ENCODE measurements at places on chromosomes 5 and 9.

DNA sequence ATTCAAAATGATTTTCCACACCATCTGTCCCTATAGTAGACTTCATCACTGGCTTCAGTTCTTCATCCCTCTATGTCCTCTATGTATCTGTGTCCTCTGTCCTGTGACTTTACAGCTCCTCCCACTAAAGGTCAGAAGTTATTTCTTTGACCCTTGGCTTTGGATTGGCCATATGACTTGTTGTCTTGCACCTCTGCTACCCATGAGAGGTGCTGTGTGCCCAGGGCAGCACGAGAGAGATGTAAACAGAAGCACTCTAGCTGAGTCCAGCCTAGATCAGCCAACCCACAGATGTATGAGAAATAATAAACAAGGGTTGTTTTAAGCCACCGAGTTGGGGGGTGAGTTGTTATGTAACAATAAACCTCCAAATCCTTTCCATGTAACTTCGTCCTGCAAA is 63.4 kb upstream of the ENTREP1 start:
- no peak for DNase-seq

DNA sequence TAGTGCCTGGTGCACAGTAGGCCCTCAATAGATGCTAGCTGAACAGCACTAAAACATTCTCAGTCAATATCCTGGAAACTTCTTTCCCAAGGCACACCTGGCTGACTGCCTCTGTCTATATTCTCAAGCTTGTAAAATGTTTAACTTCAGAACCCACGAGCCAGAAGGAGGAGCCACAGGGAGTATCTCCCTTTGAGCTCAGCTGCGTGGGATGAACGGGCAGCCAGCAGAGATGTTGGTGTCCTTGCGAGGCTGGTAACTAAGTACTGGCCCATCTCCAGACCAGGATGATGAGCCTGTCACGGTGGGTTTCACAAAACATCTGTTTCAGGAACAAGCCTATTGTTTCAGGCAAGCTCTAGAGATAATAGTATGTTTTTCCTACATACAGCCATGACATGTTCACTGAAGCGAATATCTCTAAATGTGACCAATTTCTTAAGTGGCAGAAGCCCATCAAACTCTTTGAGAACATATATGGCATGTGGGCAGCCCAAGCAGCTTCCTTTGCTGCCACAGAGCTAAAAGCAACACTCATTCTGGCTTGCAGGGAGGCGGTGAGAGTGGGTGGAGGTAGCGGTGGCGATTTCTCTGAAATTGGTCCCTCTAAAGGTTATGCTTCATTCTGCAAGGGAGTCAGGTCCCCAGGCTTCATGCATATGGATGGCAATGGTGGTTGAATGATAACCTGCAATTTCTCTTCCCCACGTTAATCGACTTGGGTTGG is 206.2 kb downstream of the TTLL11 start:
- no peak for DNase-seq

DNA sequence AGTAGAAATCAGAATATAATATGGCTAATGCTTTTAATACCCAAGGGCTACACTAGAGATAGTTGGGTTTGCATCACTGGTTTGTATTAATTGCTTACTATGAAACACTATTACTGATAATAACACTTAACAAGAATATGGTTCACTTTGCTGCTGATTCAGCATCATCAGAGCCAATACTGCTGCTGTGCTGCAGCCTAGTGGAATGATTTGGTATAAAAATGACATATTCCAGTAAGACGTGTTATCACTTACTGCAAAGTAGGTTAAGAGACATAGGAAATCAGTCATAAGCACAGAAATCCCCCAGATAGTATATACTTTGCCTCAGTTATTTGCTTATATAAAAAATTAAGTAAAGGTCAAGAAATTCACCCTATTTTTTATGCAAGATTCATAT is 2.8 kb downstream of the CDH10 start:
- no peak for DNase-seq

- no peak for DNase-seq
These were observed 5.7 kb downstream of the B4GALT7 start for GRCh38 chr5:177605667-177606066.

DNA sequence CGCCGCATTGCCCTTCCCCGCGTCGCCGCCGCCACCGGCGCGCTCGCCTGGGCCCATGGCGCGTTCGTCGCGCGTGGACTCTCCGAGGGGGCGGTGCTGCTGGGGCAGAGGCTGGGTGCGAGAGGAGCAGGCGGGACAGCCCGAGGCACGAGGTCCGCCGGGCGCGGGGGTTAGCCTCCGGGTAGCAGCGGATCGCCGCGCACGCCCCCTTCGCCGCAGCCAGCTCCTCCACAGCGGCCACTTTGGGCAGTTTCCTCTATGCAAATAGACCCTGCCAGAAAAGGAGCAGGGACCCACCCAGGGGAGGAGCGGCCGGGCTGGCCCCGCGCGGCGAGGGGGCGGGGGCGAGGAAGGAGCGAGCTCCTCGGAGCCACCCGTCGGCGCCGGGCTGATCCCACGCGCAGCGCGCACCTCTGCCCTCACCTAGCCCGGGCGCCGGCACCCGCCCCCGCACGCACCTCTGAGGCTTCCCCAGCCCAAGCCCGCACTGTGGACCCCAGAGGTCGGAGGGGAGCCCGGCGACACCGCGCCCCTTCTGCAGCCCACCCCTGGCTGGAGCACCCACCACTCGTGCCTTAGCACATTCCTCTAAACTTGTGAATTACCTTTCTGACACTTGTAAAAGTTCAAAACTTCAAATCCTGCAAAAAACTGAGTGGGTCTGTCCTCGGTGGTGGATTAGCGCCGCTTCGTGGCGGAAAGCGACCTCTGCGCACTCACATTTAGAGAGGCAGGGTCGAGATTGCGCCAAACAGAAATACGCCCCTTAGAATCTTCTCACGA is at the start of gene COL23A1:
COL23A1 (minus strand) TSS at position 253 of the 783 bp plus-strand sequence.
- DNase-seq: no peak

DNA sequence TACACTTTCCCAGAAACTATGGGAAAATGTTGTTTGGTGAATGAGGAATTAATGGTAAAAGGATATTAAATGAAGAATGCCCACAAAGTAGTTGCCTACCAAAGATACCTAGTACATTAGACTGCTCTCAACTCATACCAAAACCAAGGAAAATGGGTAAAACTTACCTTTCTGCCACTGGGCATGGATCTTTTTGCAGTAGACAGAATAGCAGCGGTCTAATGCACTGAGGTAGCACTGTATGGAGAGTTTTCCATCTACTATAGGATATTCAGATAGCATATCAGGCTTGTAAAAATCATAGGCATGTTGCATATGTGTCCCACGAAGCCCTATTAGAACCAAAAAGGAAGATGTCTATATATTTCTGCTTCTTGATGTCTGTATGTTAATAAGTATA is 16.4 kb downstream of the HMGCS1 start:
- no peak for DNase-seq

DNA sequence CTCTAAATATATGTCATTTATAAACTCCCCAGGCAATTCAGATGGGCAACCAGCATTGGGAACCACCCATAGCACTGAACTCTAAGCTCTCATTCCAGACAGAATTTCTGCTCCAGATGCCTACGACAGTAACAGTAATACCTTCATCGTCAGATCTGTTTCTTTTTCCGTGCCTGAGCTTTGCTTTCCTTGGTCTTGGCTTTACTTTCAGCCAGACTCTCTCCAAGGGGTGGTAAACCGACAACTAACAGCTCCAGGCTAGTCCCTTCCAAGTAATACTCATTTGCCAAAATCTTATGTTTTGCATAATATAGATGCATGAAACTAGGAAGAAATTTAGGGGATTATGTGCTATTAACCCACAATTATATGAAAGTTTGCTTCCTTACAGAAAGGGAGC is 102.3 kb downstream of the PJA2 start:
- DNase-seq: no peak

- DNase-seq: no peak
These were observed 152.7 kb downstream of the SNX18 start for GRCh38 chr5:54670281-54670680.

DNA sequence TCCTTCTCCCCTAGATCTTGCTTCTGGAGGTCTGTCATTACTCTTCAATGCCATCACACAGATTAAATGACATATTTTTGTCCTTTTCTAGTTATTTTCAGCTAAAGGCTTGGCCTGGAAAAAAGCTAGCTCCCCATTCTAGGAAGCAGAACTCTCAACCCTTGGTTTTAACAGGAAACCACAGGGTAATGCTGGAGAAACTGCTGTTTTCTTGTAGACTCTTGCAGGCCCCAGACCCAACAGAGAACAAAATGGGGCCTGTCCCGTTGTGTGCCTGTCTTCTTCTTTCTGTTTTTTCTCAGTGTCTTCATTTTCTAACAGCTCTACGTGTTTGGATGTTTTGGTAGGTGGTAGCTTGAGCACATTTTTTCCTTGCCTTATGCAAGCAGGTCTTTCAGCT is 21.5 kb downstream of the DCANP1 start:
- DNase-seq: no peak

DNA sequence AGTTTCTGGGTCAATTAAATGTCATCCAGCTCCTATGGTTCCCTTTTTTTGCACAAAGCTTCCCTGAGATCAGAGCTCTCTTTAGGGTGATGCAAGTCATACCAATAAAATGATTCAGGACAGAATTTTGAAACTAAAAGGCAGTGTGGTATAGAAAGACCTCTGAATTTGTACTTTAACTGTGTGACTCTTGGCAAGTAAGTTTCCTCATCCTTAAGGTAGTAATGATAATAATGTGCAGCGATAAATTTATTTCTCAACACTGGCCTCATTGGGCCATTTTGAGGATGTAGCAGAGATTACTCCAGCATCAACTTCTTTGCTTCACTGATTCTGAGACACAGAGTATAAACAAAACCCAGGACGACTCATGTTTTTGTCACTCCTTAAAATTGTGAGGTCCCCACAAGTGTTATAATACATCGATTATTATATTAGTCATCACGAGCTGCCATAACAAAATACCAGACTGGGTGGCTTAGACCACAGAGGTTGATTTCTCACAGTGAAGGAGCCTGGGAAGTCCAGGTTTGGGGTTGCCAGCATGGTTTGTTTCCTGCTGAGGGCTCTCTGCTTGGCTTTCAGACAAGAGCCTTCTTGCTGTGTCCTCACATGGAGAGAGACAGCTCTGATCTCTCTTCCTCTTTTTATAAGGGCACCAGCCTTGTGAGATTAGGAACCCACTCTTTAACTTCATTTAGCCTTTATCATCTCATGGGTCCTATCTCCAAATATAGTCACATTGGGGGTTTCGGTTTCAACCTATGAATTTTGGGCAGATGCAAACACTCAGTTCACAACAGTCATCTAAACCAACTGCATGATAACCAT is 293.0 kb downstream of the ZNF608 start:
- peak; percentile 34 for DNase-seq

- no peak for DNase-seq
These were observed 567.9 kb downstream of the CCDC171 start for GRCh38 chr9:16120727-16121126.

DNA sequence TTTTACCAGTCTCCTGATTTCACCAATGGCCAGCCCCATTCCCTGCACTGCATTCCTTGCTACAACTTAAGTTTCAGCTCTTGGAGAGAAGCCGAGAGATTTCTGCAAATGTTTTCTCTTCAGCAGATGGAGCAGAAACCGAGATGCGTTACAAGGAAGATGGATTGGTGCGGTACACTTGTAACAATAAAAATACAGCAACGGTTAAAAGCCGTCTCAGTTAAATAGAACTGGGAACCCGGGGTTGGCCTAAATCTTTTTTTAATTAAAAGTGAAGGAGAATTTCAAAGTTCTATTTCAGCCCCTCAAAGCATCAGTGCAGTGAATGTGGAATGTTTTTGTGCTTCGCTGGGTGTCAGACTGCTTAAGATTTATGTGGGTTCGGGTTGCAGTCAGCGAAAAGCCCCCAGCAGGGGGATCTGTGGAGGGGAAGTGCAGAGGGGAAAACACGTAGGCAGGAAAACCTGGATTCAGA is 19.8 kb downstream of the BRINP1 start:
- DNase-seq: no peak

- no peak for DNase-seq
These were observed 40.0 kb upstream of the CDH6 start for GRCh38 chr5:31153521-31153920.

DNA sequence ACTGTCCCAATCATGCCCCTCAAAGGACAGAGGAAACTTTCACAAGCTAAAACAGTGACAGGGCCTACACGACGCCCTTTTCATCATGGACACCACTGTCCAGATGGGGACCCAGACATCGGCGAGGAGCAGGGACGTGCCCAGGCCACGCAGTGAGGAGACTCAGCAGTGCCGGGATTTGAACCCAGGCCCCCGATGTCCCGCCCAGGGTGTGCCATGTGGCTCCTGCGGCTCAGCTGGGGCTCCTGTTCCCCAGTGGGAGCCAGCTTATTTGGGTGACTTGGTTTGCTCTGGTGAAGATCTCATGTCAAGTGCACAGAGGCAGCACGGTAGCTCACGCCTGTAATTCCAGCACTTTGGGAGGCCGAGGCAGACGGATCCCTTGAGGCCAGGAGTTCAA is 82.2 kb downstream of the STK10 start:
- no peak for DNase-seq

- no peak for DNase-seq
These were observed 765.1 kb upstream of the CTNND2 start for GRCh38 chr5:12669326-12669725.

- DNase-seq: no peak
These were observed 23.1 kb downstream of the FSTL4 start for GRCh38 chr5:133589286-133589685.

DNA sequence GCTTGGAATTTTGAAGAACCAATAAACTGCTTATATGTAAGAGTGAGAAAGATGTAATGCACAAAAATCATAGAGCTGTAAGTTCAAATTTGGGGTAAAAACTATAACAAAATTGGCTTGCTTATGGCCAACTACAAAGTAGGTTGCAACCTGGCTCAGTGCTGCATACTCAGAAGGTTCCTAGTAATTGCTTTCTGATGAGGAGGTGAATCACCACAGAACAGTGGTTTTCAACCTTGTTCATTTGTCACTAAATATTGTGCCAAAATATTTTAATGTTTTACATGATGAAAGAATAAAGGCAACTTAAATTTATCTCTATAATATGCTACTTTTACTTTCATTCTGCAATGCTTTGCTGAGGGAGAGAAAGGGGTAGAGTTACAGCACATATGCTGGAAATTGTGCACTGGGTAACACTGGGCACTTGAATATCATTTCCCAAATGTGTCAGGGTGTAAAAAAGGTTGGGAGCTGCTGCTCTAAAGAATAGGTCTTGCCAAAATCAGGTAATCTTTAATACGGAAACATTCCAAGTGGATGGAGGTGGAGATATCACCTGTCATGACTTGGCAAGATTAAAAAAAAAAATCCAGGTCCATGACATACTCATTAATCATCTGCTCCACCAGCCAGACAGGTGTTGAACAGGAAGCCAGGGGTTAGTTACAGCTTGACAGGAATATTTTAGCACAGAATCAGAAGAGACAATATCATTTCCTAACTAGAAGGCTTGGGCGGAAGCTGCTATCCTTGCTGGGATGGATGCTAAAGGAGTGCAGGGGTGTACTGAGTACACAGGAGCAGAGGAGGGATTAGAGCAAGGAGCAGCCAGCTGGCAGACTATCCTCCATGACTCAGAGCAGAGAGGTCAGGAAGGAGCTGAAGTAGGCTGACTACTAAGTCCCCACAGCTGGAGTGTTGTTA is 34.6 kb upstream of the CCL21 start:
- no peak for DNase-seq

- DNase-seq: no peak
These were observed 110.6 kb upstream of the BOD1 start for GRCh38 chr5:173726846-173727557.

All from AG09319 (cell line).